Activated CD8-positive, alpha-beta memory T cell treated with anti-CD3 and anti-CD28 coated beads for 36 hours (primary cell): ENCODE measurements at places on chromosomes 11 and 22. TPM values are rescaled to one million over a fixed set of nuclear protein-coding genes. Genes with fewer than 3 reads are reported as not detected.

Gene RAPSN
- total RNA-seq = not detected

Gene OR51B2
- total RNA-seq = not detected

Gene CRYBB3
- total RNA-seq = 0.25 TPM

Gene BCO2
- 0.32 TPM for total RNA-seq

Gene CRYBB2
- not detected for total RNA-seq

Gene PHLDB1
- 1.6 TPM for total RNA-seq

Gene ZDHHC8
- 86.6 TPM for total RNA-seq

Gene RBFOX2
- 6.6 TPM for total RNA-seq

Gene TMEM45B
- 0.31 TPM for total RNA-seq

Gene OR4P4
- not detected for total RNA-seq

Gene TSSK2
- total RNA-seq = not detected

Gene TRPC6
- not detected for total RNA-seq

Gene VWCE
- total RNA-seq = 12.5 TPM
